ENCODE measurements at places on chromosomes 3 and 15.

- peak; percentile 12 for DNase-seq
Measured at GRCh38 chr15:83837945-83838571, 184.1 kb downstream of the ADAMTSL3 start.

DNA sequence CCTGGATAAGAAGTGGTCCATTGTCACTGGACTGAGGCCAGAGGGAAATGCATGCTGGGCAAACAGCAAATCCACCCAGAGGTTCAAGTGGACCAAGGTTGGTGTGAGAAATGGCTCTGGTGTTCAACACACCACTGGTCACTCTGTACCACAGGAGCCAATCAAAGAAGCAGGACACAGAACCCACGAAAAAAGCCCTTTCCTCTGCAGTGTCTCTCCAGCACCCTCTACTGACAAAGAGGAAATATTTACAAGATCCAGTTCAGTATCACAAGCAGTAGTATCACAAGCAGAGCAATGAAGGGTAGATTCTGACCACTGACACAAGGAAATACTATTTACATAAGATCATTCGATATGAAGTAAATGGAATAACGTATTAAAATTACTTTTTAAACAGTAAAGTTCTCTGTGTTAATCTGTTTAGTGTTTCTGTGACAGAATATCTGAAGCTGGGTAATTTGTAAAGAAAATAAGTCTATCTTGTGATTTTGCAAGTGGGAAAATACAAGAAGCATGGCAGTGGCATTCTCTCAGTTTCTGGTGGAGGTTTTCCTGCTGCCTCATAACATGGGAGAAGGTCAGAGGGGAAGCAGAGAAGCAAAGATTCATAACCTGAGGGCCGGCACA is 390.7 kb downstream of the EFHB start:
- peak; percentile 28 for DNase-seq

GRCh38 chr3:153087595-153088566 is 74.1 kb upstream of the RAP2B start:
- no peak for DNase-seq

DNA sequence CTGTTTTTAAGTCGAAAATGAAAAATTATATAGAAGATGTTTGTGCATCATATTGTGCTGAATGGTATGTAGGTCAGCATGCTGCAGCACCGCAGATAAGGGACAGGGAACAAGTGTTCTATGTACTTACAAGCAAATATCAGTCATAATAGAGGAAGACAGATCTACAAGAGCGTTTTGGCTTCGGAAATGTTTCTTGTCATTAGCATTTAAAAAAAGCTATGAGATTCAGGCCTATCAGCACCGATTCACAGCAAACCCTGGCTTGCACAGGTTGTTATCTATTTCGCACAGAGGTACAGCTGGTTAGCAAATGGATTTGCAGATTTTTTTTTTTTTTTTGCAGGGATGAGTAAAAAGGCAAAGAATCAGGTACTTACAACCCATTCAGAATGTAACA is 204.2 kb upstream of the TBC1D5 start:
- peak; percentile 63 for DNase-seq

GRCh38 chr3:197458179-197458707 is 97.5 kb downstream of the BDH1 start:
- DNase-seq = no peak

DNA sequence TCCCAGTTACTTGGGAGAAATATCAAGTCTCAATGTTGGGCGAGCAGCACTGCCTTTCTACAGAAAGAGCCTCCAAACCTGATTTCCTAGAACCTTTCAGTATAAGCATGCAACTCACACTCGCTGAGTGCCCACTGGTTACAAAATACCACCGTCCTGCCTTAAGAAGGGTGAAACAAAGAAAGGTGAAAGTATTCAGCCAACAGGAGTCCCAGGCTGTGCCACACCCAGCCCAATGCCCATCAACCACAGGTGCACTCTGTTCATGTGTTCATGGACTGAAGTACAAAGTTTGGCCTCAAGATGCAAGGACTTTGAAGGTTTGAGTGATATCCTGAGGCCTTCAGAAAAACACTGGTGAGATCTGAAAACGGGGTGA is 34.0 kb downstream of the IL17RD start:
- no peak for DNase-seq

GRCh38 chr3:99846477-99847160 is 29.0 kb downstream of the CMSS1 start:
- DNase-seq = peak; percentile 18

All from MV-4-11 (cell line).